Astrocyte (in vitro differentiated cells and primary cell): ENCODE measurements at places on chromosomes 4 and X. TPM values are rescaled to one million over a fixed set of nuclear protein-coding genes. Genes with fewer than 3 reads are reported as not detected.

Gene CLDN2
- total RNA-seq: 0.77 and 2.0 TPM in 2 replicates

Gene CENPVL1
- 0.19 and 0.25 TPM in 2 replicates for total RNA-seq

Gene APOOL
- 15.9 and 18.2 TPM in 2 replicates for total RNA-seq

Gene HDX
- 8.9 and 9.9 TPM in 2 replicates for total RNA-seq

Gene UGT2B10
- not detected in 2 replicates for total RNA-seq

Gene KLHL2
- 26.2 and 28.2 TPM in 2 replicates for total RNA-seq

Gene RENBP
- total RNA-seq: 1.7 and 2.2 TPM in 2 replicates

Gene CABS1
- total RNA-seq: not detected in 2 replicates

Gene ANXA10
- 0.46 TPM in 1 of 2 replicates, not detected in the other for total RNA-seq

Gene SULT1E1
- 0.34 TPM in 1 of 2 replicates, not detected in the other for total RNA-seq

Gene PRSS48
- not detected in 2 replicates for total RNA-seq

DNA sequence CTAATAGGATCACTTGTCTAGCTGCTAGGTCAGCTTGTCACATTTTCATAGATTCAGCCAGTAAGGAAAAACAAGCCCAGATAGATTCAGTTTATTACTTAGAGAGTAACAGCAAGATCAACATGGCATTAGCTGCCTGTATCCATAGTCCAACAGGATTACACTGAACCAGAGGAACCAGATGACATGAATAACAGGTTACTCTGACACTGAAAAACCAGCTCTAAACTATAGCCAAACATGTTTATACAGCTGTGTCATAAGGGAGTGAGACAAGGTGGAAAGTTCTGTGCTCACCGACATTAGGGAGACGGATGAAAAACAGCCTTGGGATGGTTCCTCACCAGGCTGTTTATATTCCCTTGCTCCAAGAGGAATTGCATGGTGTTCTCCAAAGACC, 102.9 kb upstream of the EOLA2 start:
- DNase-seq: no peak
- no peak overlapping the region for H3K27ac ChIP-seq
- no peak overlapping the region for H3K4me3 ChIP-seq
- H3K36me3 ChIP-seq: no peaks in the 10 kb centered on the region
- H3K4me1 ChIP-seq: peaks cover 13% of the 10 kb centered on the region

DNA sequence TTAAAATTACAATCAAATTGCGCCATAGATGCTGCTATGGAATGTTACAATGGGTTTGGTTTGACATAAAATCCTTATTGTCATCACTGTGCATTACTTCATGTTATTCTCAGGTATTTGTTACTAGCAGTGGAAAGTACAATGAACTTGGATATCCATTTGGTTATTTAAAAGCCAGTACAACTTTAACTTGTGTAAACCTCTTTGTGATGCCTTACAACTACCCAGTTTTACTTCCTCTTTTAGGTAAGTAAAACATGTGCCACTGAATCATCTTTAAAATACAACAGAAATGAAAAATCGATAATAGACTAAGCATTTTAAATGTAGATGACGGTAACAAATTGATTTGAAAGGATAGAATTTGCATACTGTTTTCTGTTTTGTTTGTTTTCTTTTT, 35.6 kb downstream of the INTS6L start:
- DNase-seq: no peak
- H3K27me3 ChIP-seq: no peaks in the 10 kb centered on the region
- H3K4me1 ChIP-seq: no peaks in the 10 kb centered on the region
- H3K4me3 ChIP-seq: no peak overlapping the region

- no peak overlapping the region for H3K27ac ChIP-seq
- H3K27me3 ChIP-seq: no peaks in the 10 kb centered on the region
- DNase-seq: no peak
- H3K4me1 ChIP-seq: peaks cover 10% of the 10 kb centered on the region
- H3K36me3 ChIP-seq: no peaks in the 10 kb centered on the region
Measured at GRCh38 chr4:53057679-53058078, 195.6 kb downstream of the RASL11B start.

DNA sequence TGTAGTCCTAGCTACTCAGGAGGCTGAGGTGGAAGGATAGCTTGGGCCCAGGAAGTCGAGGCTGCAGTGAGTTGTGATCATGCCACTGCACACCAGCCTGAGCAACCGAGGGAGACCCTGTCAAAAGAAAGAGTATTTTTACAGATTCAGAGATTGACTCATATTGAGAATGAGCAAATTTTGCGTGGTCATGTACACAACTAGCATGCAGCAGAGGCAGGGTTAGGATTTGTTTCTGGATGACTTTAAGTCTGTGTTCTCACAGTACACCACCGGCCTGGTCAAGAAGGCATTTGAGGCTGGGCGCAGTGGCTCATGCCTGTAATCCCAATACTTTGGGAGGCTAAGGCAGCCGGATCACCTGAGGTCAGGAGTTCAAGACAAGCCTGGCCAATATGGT, 44.8 kb upstream of the CBR4 start:
- no peak overlapping the region for H3K27ac ChIP-seq
- no peak for DNase-seq
- no peaks in the 10 kb centered on the region for H3K27me3 ChIP-seq

DNA sequence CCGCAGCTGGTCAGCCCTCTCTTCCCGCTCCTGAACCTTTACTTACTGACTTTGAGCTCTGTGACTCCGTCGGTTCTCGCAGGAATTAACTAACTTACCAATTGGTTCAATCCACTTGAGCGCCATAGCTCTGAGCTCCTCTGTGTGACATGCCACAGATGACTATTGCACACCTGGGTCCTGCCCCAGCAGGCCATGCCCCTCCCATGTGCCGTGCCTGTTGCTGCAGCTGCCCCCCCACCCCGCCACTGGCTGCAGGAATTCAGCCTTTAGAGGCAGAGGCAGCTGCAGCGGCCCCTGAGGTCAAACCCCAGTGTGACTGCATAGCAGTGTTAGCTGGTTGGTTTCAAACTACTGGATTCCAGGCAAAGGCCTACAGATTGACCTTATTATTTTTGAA, 70.6 kb downstream of the MTMR1 start:
- H3K27me3 ChIP-seq: no peaks in the 10 kb centered on the region
- H3K36me3 ChIP-seq: no peaks in the 10 kb centered on the region
- DNase-seq: no peak
- no peak overlapping the region for H3K4me3 ChIP-seq
- no peak overlapping the region for H3K27ac ChIP-seq

DNA sequence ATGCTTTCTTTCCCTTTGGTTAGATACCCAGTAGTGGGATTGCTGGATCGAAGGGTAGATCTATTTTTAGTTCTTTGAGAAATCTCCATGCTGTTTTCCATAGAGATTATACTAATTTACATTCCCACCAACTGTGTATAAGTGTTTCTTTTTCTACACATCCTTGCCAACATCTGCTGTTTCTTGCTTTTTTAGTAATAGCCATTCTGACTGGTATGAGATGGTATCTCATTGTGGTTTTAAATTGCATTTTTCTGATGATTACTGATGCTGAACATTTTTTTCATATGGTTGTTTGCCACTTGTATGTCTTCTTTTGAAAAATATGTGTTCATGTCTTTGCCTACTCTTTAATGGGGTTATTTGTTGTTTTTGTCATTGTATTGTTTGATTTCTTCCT, 6.6 kb upstream of the AGA start:
- H3K4me3 ChIP-seq: no peak overlapping the region
- no peaks in the 10 kb centered on the region for H3K27me3 ChIP-seq
- peak; percentile 90 for DNase-seq
- H3K27ac ChIP-seq: no peak overlapping the region
- no peaks in the 10 kb centered on the region for H3K4me1 ChIP-seq
- H3K36me3 ChIP-seq: no peaks in the 10 kb centered on the region

- H3K27ac ChIP-seq: no peak overlapping the region
- H3K4me1 ChIP-seq: no peaks in the 10 kb centered on the region
- DNase-seq: no peak
- H3K27me3 ChIP-seq: no peaks in the 10 kb centered on the region
- no peak overlapping the region for H3K4me3 ChIP-seq
Measured at GRCh38 chr4:87937523-87937922, 38.0 kb upstream of the SPP1 start.

GRCh38 chr4:42871671-42872290, 20.7 kb upstream of the GRXCR1 start:
- no peaks in the 10 kb centered on the region for H3K36me3 ChIP-seq
- no peak for DNase-seq
- H3K4me1 ChIP-seq: no peaks in the 10 kb centered on the region
- H3K4me3 ChIP-seq: no peak overlapping the region
- H3K27ac ChIP-seq: no peak overlapping the region

DNA sequence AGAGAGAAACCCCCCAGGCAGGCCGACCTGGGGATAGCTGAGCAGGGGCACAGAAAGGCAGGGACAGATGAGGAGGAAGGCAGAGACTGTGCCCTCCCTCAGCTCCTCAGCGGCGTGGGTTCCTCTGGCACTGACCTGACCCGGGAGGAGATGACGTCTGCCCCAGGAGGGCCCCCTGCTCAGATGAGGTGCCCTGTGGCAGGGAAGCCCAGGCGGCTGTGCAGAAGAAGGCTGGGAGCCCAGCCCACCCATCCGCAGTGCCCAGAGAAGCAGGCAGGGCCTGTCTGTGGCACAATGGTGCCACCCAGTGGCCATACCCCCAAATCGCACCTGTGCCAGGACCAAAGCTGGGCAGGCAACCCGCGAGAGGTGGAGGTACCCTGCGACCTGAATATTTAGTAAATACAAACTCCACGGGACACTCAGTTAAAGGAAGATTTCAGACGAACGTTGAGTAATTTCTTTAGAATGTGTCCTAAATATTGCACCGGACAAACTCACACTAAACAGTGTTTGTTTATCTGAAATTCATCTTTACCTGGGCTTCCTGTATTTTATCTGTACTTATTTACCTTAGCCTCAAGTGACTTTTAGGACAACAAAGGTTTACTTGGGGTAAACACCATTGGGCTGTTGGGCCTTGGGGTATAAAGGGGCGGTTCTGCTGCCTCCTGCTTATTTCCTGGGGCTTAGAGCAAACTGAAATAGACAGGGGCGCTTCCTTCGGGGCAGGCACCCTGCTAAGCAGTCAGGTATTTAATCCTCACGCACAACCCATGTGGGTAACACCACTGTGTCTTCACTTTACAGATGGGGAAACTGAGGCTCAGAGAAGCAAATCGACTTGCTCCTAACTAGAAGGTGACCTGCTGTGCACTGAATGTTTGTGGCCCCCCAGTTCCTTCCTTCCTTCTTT, 46.5 kb upstream of the HMX1 start:
- H3K27me3 ChIP-seq: peaks cover 2% of the 10 kb centered on the region
- no peak overlapping the region for H3K27ac ChIP-seq
- H3K36me3 ChIP-seq: no peaks in the 10 kb centered on the region

DNA sequence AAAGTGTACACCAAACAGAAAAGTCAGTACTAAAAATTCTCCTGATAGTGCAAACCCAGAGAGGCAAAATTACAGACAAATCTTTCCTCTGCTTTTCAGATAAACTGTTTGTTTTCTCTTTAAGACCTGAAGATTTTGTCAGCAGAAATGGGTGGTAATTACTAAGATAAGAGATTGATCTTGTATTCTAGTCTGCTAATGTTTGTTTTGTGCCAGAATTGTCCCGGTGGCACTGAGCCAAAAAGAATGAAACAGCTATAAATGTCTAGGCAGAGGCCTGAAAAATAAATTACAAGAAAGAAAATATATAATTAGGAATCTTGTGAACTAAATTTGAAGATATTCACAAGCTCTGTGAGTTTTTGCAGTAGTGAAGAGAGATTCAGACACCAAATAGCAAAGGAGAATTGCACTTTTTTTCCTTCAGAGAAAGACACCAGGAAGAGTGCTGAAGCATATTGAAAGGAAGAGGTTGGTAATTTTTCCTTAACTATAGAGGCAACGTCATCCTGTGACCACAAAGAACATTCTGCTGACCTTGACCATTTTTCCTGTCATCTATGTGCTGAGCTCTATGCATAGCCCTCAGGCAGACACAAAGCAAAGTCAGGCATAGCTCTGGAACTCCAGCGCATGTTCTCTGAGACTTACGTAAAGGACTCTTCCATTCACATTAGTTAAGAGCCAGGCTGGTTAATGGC, 314.5 kb upstream of the RASGEF1B start:
- H3K36me3 ChIP-seq: no peaks in the 10 kb centered on the region
- no peak overlapping the region for H3K27ac ChIP-seq
- no peaks in the 10 kb centered on the region for H3K4me1 ChIP-seq
- H3K4me3 ChIP-seq: no peak overlapping the region
- no peaks in the 10 kb centered on the region for H3K27me3 ChIP-seq

GRCh38 chr4:98969878-98970785, 25.4 kb upstream of the METAP1 start:
- no peaks in the 10 kb centered on the region for H3K4me1 ChIP-seq
- H3K27ac ChIP-seq: no peak overlapping the region
- no peaks in the 10 kb centered on the region for H3K36me3 ChIP-seq
- H3K4me3 ChIP-seq: no peak overlapping the region
- H3K27me3 ChIP-seq: no peaks in the 10 kb centered on the region
- DNase-seq: no peak

GRCh38 chrX:86154553-86154952, 6.3 kb downstream of the DACH2 start:
- peaks cover 2% of the 10 kb centered on the region for H3K27me3 ChIP-seq
- H3K4me3 ChIP-seq: no peak overlapping the region

DNA sequence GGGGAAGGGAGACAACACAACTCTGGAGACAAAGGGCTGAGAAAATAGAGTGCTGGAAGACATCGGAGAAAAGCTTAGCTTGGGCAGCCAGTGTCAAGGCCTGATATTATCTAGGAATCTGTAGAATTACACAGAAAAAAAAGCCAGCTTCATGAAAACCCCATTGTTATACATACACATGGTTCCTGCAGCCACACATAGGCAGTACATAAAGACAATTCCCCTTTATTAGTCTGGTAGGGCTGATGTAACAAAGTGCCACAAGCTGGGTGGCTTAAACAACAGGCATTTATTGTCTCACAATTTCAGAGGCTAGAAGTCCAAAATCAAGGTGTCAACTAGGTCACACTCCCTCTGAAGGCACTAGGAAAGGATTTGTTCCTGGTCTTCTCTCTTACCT, 503.5 kb downstream of the MID1IP1 start:
- H3K27ac ChIP-seq: no peak overlapping the region
- no peak for DNase-seq
- H3K27me3 ChIP-seq: no peaks in the 10 kb centered on the region
- peaks cover 12% of the 10 kb centered on the region for H3K4me1 ChIP-seq
- no peak overlapping the region for H3K4me3 ChIP-seq

DNA sequence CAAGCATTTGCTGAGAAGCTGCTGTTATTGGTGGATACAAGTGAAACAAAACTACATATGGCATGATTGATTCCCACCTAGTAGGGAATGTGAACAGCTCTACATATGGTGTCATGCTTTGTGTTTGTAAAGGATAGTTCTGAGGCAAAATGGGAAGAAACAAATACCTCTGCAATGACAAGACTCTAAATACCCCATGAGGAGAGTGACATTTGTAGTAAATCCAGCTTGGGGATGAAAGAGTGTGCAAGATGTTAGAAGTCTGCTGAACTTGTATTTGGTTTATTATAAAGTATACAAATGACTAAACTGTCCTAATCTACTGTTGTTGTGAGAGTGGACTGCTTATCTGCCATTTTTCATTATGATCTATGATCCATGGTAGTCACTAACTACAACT, 120.8 kb upstream of the HS3ST1 start:
- H3K4me3 ChIP-seq: no peak overlapping the region
- no peaks in the 10 kb centered on the region for H3K27me3 ChIP-seq
- H3K36me3 ChIP-seq: no peaks in the 10 kb centered on the region
- DNase-seq: peak; percentile 19
- H3K4me1 ChIP-seq: no peaks in the 10 kb centered on the region
- H3K27ac ChIP-seq: no peak overlapping the region
